Glomerular endothelial cell (primary cell): ENCODE measurements at places on chromosomes 7 and 10. TPM values are rescaled to one million over a fixed set of nuclear protein-coding genes. Genes with fewer than 3 reads are reported as not detected.

GRCh38 chr10:126177417-126178030 is 210.8 kb downstream of the ADAM12 start:
- DNase-seq = no peak

Gene FMC1
- 7.5 and 13.2 TPM in 2 replicates for total RNA-seq

GRCh38 chr7:29917641-29918040 is 72.0 kb downstream of the SCRN1 start:
- no peak for DNase-seq

Gene PAX4
- total RNA-seq = not detected in 2 replicates

GRCh38 chr10:48249763-48250351 is 24.6 kb downstream of the FRMPD2 start:
- no peak for DNase-seq

GRCh38 chr7:98774884-98775283 is 94.9 kb downstream of the TMEM130 start:
- no peak for DNase-seq

DNA sequence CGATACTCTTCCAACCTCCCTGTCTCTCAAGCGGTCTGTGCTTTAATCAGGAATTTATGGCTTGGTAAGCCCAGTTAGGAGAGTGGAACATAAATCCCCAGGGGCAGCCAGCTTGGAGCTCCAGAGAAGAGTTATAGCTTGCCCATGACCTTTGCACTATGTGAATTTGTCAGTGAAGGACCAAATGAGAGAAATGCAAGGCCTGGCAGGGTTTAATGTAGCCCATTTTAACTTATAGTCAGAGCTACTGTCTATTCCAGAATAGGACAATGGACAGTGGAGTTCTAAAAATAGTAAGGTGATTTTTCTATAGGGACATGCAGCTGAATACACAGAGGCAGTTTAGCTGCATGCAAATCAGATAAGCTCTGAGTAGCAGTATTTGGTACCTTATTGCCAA is 142.6 kb upstream of the CAV2 start:
- DNase-seq = no peak
